ENCODE measurements at places on chromosomes 11 and 22.

- no peak for DNase-seq
Measured at GRCh38 chr11:93034031-93034722, 64.7 kb downstream of the MTNR1B start.

- no peak for DNase-seq
Measured at GRCh38 chr11:86164106-86164505, 80.4 kb upstream of the EED start.

GRCh38 chr22:44578110-44578457 lies 80.1 kb upstream of the RTL6 start:
- no peak for DNase-seq

DNA sequence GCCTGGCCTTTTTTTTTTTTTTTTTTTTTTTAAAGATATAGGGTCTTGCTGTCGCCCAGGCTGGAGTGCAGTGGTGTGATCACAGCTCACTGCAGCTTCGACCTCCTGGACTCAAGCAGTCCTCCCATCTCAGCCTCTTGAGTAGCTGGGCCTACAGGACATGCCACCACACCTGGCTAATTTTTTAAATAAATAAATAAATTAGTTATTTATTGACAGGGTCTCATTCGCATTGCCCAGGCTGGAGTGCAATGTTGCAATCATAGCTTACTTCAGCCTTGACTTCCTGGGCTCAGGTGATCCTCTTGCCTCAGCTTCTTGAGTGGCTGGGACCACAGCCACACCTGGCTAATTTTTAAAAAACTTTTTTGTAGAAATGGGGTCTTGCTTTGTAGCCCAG lies 10.5 kb downstream of the AP2A2 start:
- no peak for DNase-seq

DNA sequence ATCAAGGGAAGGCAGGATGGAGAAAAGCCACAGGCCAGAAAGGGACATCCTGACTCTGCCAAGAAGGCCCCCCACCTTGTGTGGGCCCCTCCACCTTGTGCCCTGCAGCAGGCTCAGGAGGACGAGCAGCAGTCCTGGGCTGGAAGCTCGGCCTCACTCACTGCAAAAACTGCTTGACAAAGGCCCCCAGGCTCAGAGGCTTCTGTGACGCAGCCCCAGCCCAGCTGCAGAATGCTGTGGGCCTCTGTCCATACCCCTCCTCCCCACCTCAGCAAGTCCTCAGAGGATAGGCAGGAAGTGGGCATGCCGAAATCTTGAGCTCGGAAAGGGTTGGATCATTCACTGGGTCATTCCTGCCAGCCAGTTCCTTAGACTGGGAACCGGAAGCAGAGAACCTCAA lies 61.9 kb downstream of the NRXN2 start:
- no peak for DNase-seq

- no peak for DNase-seq
Measured at GRCh38 chr11:27913650-27914049, 194.3 kb downstream of the KIF18A start.

GRCh38 chr11:2086239-2087040 lies 52.7 kb downstream of the IGF2 start:
- peak; percentile 47 for DNase-seq

GRCh38 chr11:115409116-115409670 lies 95.0 kb downstream of the CADM1 start:
- DNase-seq, result no peak

- DNase-seq, result no peak
Measured at GRCh38 chr11:112182867-112183266, 7.6 kb downstream of the BCO2 start.
